ENCODE measurements at places on chromosomes 2 and 18. TPM values are rescaled to one million over a fixed set of nuclear protein-coding genes. Genes with fewer than 3 reads are reported as not detected.

Gene MEP1B
- 0.04 TPM for total RNA-seq

Gene PDE11A
- 3.6 TPM for total RNA-seq

- no peak overlapping the region for H3K27ac ChIP-seq
- no peak for DNase-seq
- H3K27me3 ChIP-seq: no peaks in the 10 kb centered on the region
- H3K36me3 ChIP-seq: no peaks in the 10 kb centered on the region
- H3K4me3 ChIP-seq: no peak overlapping the region
These were observed 19.7 kb upstream of the PPM1B start for GRCh38 chr2:44148999-44149398.

DNA sequence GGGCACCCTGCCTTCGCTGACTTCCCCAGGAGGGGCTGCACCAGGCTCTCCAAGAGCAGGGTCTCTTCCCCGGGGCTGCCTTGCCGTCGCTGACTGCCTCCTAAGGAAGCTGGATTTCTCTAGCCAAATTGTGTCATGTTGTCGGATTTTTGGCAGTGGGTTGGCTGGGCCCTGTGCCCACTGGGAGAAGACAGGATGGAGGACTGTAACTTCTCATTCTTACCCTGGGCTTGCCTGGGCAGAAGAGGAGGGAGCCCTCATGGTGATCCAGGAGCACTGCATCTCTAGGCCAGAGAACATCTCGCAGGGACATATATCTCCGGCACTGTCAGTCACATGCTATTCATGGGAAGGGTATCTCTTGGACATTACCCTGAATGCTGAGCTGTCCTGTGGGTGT lies 6.3 kb downstream of the MYO7B start:
- H3K4me1 ChIP-seq: peaks cover 6% of the 10 kb centered on the region
- peak; percentile 29 for DNase-seq
- no peaks in the 10 kb centered on the region for H3K27me3 ChIP-seq
- no peak overlapping the region for H3K4me3 ChIP-seq

GRCh38 chr2:240601831-240602160 lies 15.3 kb downstream of the CAPN10 start:
- no peaks in the 10 kb centered on the region for H3K36me3 ChIP-seq
- H3K4me1 ChIP-seq: peaks cover 3% of the 10 kb centered on the region
- H3K4me3 ChIP-seq: no peak overlapping the region
- no peaks in the 10 kb centered on the region for H3K27me3 ChIP-seq
- H3K27ac ChIP-seq: no peak overlapping the region

DNA sequence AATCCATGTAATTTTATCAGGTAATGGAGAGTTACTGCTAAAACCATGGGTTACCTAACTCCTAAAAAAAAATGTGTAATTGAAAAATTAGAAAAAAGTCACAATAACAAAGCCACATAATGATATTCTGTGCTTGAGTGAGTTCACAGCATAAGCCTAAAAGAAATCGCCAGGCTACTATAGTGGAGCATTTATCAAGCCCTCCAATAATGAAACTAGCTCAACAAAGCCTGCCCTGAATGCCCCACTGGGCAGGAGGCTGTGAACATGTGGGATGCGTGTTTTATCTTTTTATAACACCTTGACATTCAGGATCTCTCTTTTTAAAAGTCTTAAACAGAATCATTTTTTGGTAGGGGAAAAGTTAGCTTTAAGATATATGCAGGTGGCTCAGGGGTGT lies 86.3 kb downstream of the KCTD18 start:
- peaks cover 3% of the 10 kb centered on the region for H3K36me3 ChIP-seq
- no peaks in the 10 kb centered on the region for H3K27me3 ChIP-seq
- DNase-seq: no peak
- no peaks in the 10 kb centered on the region for H3K4me1 ChIP-seq
- no peak overlapping the region for H3K27ac ChIP-seq

DNA sequence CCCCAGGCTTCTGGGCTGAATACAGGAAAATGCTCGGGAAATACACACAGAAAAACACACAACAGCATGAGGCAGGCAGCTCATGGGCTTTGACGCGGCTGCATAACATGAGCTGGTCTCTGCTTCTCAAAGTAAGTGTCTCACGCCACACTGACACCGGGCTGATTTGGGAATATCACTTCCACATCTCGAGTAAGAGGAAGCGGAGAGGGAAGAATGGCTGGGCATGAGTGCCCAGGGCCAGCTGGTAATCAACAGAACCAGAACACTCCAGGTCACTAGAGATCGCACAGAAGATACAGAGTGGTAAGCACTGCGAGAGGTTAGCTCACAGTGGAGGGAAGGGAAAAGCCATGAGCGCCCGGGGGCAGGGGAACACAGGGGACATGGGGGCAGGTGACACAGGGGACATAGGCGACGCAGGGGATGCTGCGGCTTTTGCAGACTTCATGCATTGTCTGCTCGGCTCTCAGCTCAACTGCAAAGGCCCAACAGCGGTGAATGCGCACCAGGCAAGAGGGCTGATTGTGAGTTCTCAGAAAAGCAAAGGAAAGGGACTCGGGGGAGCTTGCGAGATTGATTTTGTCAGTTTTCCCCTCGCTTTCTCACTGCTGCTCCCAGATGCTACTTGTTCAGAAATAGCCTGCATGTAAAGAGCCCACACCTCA lies 141.4 kb downstream of the MBP start:
- no peak overlapping the region for H3K4me3 ChIP-seq
- no peaks in the 10 kb centered on the region for H3K36me3 ChIP-seq
- no peaks in the 10 kb centered on the region for H3K27me3 ChIP-seq
- H3K4me1 ChIP-seq: no peaks in the 10 kb centered on the region
